ENCODE measurements at places on chromosomes 13 and 19.
A peak's percentile ranks its signal among the peaks of the same experiment; 100 is the strongest.

GRCh38 chr19:46031781-46032596 lies 8.8 kb downstream of the IGFL4 start:
- DNase-seq, result no peak

DNA sequence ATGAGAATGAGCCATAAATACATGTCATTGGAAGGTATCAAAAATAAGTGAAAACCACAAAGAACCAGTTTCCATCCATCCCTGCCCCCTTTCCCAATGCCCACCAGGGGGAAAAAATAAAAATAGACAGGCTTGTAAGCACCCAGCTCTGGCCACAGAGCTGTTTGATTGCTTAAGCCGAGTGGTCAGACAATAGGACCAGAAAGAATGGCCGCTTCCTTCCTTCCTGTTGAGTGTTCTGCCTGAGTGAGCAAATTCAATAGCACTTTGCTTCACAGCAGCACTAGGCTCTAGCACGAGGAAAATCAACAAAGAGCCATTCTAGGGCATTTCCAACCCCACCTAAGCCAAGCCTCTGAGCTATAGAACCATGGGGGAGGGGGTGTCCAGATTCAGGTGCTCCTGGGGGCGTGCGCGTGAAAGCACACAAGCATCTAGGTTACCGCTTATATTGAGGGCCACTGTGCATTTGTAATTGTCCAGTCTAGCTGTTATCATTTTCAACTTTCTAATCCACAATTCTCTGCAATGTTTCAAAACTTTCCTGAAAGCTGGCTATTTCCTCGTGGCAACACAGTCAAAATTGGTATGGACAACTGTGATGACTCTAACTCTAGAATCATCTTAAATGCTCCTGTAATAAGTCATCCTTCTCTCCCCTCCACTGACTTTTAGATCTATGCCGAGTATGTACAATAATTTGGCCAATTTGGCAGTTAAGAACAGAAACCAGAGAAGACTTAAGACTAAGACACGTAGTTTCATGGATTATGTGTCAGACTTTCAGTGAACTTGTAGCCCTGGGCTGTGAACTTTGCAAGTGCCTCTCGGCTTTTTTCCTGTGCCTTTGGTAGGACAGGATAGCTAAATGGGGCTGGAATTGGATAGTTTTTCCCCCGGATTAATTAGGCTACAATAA lies 64.3 kb downstream of the SPRY2 start:
- DNase-seq, result peak; percentile 51

GRCh38 chr13:99691552-99691951 lies 190.3 kb downstream of the TM9SF2 start:
- peak; percentile 87 for DNase-seq

DNA sequence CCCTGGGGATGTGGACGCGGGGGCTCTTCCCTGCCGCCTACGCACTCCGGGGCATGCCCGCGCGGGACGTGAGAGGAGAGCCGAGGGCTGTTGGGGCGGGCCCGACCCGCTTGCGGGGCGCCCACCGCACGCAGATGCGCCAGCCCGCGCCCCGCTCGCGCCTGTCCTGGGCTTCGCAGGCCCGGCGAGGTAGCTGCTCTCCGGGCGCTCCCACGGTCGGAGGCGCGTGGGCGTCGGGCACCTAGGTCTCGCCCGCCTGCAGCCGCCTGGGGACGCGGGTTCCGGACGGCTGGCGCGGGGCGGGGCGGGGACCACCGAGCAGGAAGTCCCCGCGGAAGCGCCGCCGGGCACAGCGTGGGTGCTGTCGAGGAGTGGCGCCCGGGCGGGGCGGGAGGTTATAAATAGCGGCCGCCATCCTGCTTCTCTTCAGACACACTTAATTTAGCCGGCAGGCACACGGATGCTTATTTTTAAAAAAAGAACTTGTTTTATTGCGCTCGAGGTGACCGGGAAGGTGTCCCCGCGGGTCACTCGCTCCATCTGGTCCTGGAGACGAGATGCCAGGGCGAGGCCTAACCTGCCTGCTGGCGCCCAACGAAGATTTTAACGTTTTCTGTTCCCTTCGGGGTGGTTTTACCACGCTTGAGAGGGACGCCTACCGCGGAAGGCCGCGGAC lies 561 bp upstream of the GJA3 start:
- DNase-seq, result peak; percentile 1
